ENCODE measurements at places on chromosomes 4 and X.

GRCh38 chr4:102825261-102826091, 1.9 kb downstream of the UBE2D3 start:
- DNase-seq = peak; percentile 35

DNA sequence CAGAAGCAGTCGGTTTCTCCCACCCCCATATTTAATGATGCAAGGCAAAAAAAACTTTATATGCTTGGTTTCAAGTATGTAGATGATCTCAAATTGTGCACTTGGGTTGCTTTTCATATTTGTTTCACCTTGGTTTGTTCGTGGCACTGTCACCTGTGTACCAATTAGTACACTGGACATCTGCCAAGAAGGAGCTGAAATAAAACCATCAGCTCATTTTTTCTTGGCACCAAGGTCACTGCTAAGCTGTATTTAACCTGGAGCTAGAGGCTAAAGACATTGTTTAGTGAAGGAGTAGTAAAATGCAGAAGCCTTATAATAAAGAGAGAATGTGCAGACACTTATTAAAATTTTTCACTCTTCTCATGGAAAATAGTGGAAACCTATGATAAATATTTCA, 430.8 kb downstream of the ARHGAP24 start:
- DNase-seq = no peak

DNA sequence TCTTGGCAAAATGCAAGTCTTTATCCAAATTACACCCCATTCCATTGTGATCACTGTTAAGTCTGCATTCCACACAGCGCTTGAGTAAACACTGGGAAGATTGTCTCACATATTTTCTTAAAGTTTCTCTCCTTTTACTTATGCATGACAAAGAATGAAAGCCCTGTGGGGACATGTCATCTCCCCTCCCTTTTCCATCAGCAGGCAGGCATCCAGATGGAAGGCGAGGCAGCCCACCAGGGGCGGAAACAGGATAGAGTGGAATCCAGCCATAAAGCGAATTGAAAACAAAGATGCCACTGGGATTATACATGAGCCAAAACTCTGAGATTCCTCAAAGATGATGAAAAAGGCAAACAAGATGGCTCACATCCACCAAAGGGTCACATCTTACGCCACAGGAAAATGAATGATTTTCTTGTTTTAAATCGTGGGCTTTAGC, 78.2 kb downstream of the AFAP1 start:
- DNase-seq = no peak

DNA sequence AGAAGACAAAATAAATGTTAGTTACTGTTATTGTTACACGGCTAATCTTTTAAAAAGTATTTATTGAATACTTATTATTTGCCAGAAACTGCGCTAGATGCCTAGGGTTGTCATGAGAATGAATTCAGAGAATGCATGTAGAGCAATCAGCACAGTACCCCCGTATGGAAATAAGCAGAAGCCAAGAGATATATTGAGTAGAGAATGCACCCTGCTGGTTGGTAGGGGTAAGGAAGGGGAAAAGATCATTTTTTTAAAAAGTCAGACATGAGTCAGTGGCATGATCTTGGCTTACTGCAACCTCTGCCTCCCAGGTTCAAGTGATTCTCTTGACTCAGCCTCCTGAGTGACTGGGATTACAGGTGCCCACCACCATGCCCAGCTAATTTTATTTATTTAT, 13.1 kb upstream of the DRP2 start:
- DNase-seq = peak; percentile 10

GRCh38 chrX:97524340-97524739, 640.6 kb downstream of the RPA4 start:
- no peak for DNase-seq

- no peak for DNase-seq
Observed at GRCh38 chr4:171954650-171955049, 141.4 kb downstream of the GALNTL6 start.

GRCh38 chrX:153906126-153906917, 1.8 kb downstream of the AVPR2 start:
- no peak for DNase-seq

- DNase-seq = no peak
Observed at GRCh38 chr4:114149-114548, 10.2 kb upstream of the ZNF718 start.

GRCh38 chr4:90299373-90299772, 172.2 kb downstream of the CCSER1 start:
- DNase-seq = no peak

GRCh38 chrX:1491851-1492349, 39.2 kb upstream of the ASMTL start:
- no peak for DNase-seq

DNA sequence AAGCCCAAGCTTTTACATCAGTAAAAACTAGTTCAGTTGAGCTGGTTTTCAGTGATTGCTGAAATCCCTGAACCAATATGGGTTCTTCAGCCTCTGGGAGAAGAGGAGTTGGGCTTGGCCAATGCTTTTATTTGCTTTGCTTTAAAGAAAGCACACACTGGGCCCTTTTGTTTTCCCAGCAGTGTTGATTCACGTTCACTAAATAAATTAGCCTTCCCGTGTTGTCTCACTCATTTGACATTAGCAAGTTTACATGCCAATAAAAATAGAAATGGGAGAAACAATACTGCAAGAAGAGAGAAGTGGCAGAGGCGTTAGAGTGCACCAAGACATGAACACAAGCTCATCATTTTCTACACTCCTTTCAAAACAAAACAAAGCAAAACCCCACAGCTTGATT, 136.2 kb downstream of the SHROOM3 start:
- DNase-seq = no peak

GRCh38 chr4:11910812-11911211, 482.1 kb upstream of the HS3ST1 start:
- DNase-seq = no peak

DNA sequence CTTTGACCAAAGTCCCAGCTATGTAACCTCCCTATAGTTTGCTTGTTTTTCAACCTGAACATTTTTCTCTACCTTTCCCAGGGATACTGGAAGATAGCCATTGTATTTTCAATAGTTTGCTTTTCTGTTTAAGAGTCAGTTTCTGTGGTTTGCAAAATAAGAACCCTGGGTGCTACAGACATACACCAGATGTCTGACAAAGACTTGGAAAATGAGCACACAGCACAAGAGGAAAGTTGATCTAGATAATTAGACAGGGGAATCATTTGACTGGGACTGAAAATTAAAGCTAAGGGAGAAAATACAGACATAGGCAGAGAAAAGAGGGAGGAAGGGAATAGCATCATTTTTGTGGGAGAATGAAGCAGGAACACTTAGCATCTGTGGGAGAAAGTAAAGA, 218.3 kb upstream of the CNKSR2 start:
- DNase-seq = no peak

- DNase-seq = no peak
Observed at GRCh38 chr4:84151574-84151973, 347.5 kb downstream of the NKX6-1 start.

DNA sequence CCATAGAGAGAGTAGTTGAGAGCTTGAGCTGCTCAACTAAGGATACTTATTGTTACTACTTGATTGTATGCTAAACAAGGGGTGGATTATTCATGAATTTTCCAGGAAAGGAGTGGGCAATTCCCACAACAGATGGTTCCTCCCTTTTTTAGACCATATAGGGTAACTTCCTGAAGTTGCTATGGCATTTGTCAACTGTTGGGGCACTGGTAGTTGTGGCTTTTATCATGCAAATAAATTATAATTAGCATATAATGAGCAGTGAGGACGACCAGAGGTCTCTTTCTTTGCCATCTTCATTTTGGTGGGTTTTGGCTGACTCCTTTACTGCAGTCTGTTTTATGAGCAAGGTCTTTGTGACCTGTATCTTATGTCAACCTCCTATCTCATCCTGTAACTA, 1403.5 kb upstream of the PABPC4L start:
- DNase-seq = no peak

DNA sequence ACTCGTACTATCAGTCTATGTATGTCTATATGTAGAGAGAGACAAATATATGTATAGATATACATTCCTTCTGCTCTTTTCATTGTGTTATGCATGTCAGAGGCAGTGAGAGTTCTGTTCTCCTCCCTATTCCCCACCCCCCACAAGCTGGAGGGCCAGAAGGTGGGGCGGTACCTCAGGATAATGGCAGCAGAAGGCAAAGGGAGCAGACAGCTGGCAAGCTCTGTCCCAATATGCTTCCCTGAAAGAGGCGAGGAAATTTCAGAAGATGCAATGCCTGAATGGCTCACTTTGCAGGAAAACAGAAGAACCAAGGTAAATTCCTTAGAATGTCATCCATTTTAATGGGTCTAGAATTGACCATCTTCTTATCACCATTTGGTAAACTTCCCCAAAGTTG, 114.4 kb downstream of the NAA11 start:
- DNase-seq = peak; percentile 86

- DNase-seq = peak; percentile 79
Observed at GRCh38 chr4:88284439-88285234, at the start of gene PPM1K. PPM1K (minus strand) TSS chr4:88284561; CDS start chr4:88278583, 5,978 bp downstream.

DNA sequence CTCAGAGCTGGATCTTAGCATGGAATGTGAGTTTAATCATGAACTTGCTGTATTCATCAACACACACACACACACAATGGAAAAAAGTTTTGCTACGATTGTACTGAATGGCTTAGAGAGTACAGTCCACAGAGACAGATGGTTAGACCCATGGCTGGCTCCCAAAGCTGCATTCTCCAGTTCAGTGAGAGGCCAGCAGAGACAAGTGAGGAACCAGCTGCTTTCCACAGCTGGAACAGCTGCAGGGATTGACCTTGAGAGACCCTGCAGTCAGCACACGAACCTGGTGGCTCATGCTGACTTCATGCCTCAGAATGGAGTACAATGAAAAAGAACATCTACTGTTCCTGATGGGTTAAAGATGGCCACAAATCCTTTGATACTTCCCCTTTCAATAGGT, 94.5 kb downstream of the DHX15 start:
- no peak for DNase-seq

GRCh38 chr4:62952366-62952765, 1456.9 kb downstream of the TECRL start:
- DNase-seq = no peak

DNA sequence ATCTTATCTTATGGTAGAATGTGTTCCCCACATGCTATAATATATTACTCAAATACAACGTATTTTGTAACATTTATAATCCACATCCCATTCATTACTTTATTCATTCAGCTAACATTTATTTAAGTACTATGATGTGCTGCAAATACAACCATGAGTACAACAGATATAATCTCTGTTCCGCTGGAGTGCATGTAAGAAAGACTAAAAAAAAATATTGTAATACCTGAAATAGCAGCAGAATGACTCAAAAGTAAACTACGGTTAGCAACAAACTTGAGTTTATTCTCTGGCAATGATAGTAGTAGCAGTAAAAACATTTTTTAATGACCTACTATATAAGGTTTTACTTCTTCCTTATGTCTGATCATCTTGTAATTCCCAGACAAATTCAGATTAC, 1776.3 kb downstream of the STIM2 start:
- no peak for DNase-seq

DNA sequence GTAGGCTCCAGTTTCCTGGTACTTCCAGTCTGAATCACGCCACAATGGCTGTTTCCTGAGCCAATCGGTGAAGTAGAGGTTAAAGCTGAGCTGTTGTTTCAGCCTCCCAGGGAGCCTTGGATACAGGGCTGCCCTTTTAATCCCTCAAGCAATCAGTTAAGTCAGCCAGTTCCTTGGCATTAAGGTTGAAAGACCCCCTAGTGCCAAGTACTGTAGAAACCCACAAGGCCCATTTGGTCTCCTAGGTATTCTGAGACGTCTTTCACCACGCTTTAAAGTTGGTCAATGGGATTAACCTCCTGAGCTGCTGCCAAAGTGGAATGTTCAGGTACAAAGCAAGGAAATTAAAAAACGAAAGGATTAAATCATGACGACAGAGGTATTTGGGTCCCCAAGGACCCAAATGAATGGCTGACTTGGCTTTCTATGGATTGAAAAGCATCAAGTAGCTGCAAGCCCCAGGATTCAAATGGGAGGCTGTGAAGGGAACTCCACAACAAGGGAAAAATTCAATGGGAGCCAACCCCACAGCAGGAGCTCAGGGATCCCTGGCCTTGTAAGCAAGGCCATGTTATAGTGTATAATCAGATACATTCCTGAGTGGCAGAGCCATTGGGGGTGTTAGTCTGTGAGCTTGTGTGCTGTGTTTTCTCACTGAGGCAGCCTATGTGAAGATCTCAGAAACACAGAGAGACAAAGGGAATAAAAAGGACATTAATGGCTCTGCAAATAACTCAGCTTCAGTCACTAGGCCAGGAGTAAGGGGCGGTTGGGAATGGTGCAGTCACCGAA, 86.0 kb downstream of the ATG4A start:
- no peak for DNase-seq

DNA sequence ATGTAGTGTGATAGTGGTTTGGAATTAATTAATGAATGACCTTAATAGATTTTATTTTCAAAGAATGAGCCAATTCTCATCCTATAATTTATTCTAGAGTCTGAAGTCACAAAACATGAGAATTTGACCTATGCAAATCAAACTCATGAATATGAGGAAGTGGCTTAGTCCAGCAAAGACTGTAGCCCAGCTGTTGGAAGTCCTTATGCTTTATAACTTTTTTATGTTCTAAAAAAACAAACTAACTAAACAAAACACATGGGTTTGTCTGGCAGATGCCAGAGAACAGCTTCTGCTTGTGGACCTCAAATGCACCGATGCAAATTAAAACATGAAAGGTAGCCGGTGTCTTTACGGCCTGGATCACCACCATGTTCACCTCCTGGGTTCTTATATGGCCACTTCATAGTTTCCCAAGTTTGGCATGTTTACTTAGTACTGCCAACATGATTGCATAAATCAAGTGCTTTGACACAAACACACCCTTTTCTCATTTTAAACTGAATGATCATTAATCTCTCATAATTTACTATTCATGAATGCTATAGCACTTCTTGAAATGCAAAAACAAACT, 277.4 kb downstream of the PAPSS1 start:
- no peak for DNase-seq

- no peak for DNase-seq
Observed at GRCh38 chr4:79603681-79604080, 195.7 kb upstream of the GK2 start.

- no peak for DNase-seq
Observed at GRCh38 chr4:183471946-183472708, 27.7 kb downstream of the CDKN2AIP start.

DNA sequence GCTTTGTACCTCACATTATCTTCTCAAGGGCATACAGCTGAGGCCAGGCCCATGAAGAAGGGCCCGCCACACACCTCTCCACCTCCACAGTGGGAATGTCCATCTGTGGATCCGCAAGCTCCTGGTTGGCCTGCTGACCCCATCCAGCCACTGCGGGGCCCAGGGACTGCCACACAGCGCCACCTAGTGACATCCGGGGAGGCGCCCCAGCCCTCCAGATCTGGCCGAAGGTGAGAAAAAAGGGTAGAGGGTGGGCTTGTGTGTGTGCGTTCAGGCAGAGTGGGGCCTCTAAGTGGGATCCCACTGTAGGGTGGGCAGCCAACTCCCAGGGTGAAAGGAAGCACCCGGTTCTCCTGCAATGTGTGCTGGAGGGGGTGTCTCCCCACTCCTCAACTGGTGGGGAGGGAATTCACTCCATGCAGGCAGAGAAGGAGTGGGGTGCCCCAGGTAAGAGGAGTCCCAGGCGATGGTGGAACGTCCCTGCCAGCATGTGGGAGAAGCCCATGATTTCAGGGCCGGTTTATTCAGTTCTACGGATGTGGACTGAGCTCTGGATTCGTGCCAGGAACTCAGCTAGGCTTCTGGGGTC, 117.3 kb downstream of the ENPP6 start:
- no peak for DNase-seq

All from DMS 273 treated with DMSO at 0.1 percent for 48 hours (cell line).